Tongue (tissue), 3 donors: ENCODE measurements at places on chromosomes 3 and 15. TPM values are rescaled to one million over a fixed set of nuclear protein-coding genes. Genes with fewer than 3 reads are reported as not detected.

GRCh38 chr3:111621535-111621934 is 26.4 kb upstream of the ZBED2 start:
- no peak for DNase-seq

The MESP2 gene
- not detected for total RNA-seq

- no peak for DNase-seq
Measured at GRCh38 chr15:48702569-48703236, 57.2 kb upstream of the FBN1 start.

The VPS13C gene
- 93.5 TPM for total RNA-seq

GRCh38 chr15:31081056-31081455 is 20.5 kb downstream of the TRPM1 start:
- no peak for DNase-seq

The C3orf20 gene
- total RNA-seq, result not detected

The SOX14 gene
- total RNA-seq, result not detected

The CYP8B1 gene
- not detected for total RNA-seq

The MYZAP gene
- 3.5 TPM for total RNA-seq

DNA sequence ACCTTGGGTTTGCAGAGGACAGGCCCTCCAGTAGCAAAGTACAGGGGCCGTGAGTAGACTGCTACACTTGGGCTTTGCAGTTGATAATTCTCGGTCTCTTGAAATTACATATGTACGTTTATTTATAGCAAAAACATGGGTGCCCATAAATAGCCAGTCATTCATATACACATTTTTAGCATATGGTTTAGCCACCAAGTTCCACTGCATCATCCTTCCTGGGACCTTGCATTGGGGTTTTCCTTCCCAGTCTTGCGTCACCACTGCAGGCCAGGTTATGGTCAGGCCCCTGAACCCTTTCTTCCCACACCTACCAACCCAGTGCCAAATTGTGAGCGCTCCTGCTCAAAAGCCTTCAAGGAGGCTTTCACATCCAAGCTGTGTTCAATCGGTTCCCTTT is 12.7 kb downstream of the KLHL25 start:
- DNase-seq, result no peak

- DNase-seq, result no peak
Measured at GRCh38 chr3:122916084-122916483, 111.5 kb downstream of the SEMA5B start.

The SMCO1 gene
- total RNA-seq, result 19.6 TPM

GRCh38 chr3:39641274-39641673 is 168.1 kb upstream of the MYRIP start:
- no peak for DNase-seq

DNA sequence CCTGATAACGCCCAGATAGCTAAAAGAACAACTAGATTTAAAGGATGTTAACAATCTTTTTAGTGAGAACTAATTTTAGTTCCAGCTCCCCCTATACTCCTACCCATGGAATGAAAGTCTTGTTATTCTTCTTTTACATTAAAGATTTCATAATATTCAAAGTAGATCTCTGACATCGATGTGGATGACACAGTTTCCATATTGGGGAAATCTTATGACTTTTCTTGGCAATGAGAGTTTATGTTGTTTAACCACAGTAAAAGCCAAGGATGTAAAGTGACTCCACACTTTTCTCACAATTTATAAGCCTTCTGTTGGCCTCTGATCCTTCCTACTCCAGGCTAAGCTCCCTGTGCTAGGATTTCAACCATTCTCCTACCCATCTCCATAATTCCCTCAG is 332.6 kb upstream of the KCNMB2 start:
- DNase-seq, result no peak

DNA sequence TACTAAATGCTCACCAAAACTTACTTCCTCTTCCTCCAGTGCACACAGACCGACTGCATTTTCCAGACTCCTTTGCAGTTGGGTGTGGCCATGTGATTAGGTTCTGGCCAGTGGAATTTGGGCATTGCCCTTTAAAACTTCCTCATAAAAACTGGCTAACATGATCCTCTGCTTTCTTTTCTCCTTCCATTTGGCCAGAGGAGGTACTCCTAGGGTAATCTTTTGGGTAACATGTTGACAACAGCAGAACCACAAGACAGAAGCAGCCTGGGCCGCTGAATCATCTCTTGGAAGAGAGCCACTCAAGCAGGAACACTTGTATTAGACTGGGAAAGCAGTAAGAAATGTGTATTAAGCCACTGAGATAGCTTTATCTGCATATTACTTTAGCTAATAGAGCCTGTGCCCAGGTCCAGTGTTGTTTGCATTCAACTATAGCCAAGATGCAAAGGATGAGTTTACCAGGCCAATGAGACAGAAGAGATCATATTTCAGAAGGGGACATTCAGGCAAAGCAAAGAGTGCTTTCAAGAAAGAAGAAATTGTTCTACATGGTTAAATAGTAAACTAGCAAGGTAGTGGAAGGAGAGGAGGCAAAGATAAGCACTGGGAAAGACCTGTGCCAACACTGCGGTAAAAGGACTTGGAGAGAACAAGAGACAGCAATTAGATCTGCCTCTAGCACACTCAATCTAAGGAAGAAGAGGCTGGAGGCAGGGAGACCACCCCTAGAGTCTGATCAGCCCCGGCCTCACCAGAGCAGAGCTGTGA is 79.8 kb downstream of the PLCH1 start:
- DNase-seq, result peak; percentile 57

The ISL2 gene
- total RNA-seq, result 6.6 TPM
